ENCODE measurements at places on chromosomes 12 and 14. TPM values are rescaled to one million over a fixed set of nuclear protein-coding genes. Genes with fewer than 3 reads are reported as not detected.

DNA sequence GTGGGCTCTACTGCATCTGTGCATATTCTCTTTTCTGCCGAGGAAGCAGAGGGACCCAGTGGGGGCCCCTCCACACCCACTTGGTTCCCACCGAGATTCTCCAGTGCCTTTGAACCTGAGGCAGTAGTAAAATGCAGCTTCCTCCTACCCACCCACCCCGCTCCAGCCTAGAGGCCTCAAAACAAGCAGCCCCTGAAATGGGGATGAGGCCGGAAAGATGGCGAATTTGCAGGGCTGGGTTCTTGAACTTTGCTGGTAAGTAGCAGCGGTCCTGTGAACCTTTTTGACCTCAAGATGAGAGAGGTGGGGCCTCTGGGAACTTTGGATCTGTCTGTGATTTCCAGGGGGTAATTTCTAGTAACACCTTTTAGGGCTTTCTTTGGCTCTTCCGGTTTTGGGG, 15.4 kb downstream of the PLEKHG3 start:
- peaks cover 6% of the 10 kb centered on the region for H3K36me3 ChIP-seq
- H3K4me1 ChIP-seq, result peaks cover 54% of the 10 kb centered on the region
- peak overlapping the region; percentile 44 for H3K4me3 ChIP-seq
- peaks cover 5% of the 10 kb centered on the region for H3K27me3 ChIP-seq

GRCh38 chr12:111287125-111287900, 81.6 kb downstream of the PHETA1 start:
- DNase-seq, result no peak
- no peaks in the 10 kb centered on the region for H3K36me3 ChIP-seq
- H3K4me3 ChIP-seq, result no peak overlapping the region
- no peaks in the 10 kb centered on the region for H3K4me1 ChIP-seq
- no peak overlapping the region for H3K27ac ChIP-seq
- peaks cover 29% of the 10 kb centered on the region for H3K27me3 ChIP-seq

- peaks cover 56% of the 10 kb centered on the region for H3K36me3 ChIP-seq
- DNase-seq, result peak; percentile 71
- peaks cover 3% of the 10 kb centered on the region for H3K27me3 ChIP-seq
- peak overlapping the region; percentile 69 for H3K27ac ChIP-seq
These were observed 71.3 kb downstream of the LRP6 start for GRCh38 chr12:12195516-12195915.

DNA sequence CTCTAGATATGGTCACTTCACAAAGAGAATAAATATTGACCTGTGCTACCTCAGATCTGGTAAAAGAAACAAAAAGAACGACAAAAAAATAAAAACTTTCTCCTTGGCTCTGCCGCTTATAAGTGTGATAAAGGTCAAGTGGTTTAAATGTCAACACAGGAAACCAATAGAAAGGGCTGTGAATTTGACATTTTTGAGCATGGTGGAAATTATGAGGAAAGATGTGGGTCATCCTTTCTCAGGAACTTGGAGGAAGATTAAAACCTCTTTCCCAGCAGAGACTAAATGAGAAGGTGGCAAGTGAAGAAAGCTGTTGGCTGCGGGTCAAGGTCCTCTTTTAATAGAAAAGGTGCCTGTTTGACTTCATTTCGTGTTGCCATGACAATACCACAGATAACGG, 28.2 kb downstream of the TESPA1 start:
- no peaks in the 10 kb centered on the region for H3K4me1 ChIP-seq
- H3K36me3 ChIP-seq, result no peaks in the 10 kb centered on the region
- no peak overlapping the region for H3K4me3 ChIP-seq
- no peak overlapping the region for H3K27ac ChIP-seq
- peaks cover 7% of the 10 kb centered on the region for H3K27me3 ChIP-seq

GRCh38 chr14:57244106-57244505, 24.6 kb downstream of the EXOC5 start:
- H3K36me3 ChIP-seq, result peaks cover 26% of the 10 kb centered on the region
- no peaks in the 10 kb centered on the region for H3K27me3 ChIP-seq
- no peak overlapping the region for H3K4me3 ChIP-seq
- peak overlapping the region; percentile 73 for H3K27ac ChIP-seq
- DNase-seq, result peak; percentile 13

GRCh38 chr12:63064080-63064479, 86.9 kb downstream of the AVPR1A start:
- peaks cover 2% of the 10 kb centered on the region for H3K27me3 ChIP-seq
- peak; percentile 77 for DNase-seq
- no peaks in the 10 kb centered on the region for H3K36me3 ChIP-seq
- H3K4me1 ChIP-seq, result peaks cover 36% of the 10 kb centered on the region
- no peak overlapping the region for H3K4me3 ChIP-seq

GRCh38 chr12:40911676-40912075, 219.4 kb downstream of the CNTN1 start:
- no peaks in the 10 kb centered on the region for H3K27me3 ChIP-seq
- H3K27ac ChIP-seq, result no peak overlapping the region
- no peak for DNase-seq
- H3K4me1 ChIP-seq, result no peaks in the 10 kb centered on the region
- no peaks in the 10 kb centered on the region for H3K36me3 ChIP-seq

GRCh38 chr14:45140661-45141187, 5.0 kb downstream of the FANCM start:
- no peak overlapping the region for H3K4me3 ChIP-seq
- no peaks in the 10 kb centered on the region for H3K27me3 ChIP-seq
- H3K4me1 ChIP-seq, result peaks cover 21% of the 10 kb centered on the region
- no peak for DNase-seq
- peaks cover 7% of the 10 kb centered on the region for H3K36me3 ChIP-seq

GRCh38 chr12:65631621-65632111, 192.6 kb upstream of the HMGA2 start:
- H3K4me3 ChIP-seq, result peak overlapping the region; percentile 47
- peak; percentile 100 for DNase-seq
- peaks cover 95% of the 10 kb centered on the region for H3K4me1 ChIP-seq
- peak overlapping the region; percentile 99 for H3K27ac ChIP-seq

DNA sequence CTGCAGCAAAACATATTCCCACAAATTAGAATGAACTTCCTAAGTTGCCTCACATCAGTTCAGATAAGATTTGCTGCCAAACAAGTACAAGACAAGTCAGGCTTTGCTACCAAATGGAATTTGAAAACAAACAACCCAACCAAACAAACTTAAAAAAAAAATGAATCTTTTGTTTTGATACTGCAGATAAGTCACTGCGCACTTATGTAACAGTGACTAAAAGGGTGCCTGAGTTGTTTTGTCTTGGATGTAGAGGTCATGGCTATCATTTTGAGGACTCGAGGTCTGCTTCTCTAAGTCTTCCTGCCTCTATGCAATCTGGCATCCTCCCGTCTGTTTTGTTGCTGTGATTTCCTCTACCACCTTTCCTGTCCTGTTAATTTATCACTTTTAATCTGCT, 11.1 kb upstream of the EPS8 start:
- no peak for DNase-seq
- no peak overlapping the region for H3K4me3 ChIP-seq
- no peak overlapping the region for H3K27ac ChIP-seq

- H3K27me3 ChIP-seq, result no peaks in the 10 kb centered on the region
- no peak overlapping the region for H3K4me3 ChIP-seq
- no peak for DNase-seq
- no peak overlapping the region for H3K27ac ChIP-seq
- no peaks in the 10 kb centered on the region for H3K4me1 ChIP-seq
- H3K36me3 ChIP-seq, result no peaks in the 10 kb centered on the region
These were observed 468.3 kb downstream of the AACS start for GRCh38 chr12:125533434-125534029.

DNA sequence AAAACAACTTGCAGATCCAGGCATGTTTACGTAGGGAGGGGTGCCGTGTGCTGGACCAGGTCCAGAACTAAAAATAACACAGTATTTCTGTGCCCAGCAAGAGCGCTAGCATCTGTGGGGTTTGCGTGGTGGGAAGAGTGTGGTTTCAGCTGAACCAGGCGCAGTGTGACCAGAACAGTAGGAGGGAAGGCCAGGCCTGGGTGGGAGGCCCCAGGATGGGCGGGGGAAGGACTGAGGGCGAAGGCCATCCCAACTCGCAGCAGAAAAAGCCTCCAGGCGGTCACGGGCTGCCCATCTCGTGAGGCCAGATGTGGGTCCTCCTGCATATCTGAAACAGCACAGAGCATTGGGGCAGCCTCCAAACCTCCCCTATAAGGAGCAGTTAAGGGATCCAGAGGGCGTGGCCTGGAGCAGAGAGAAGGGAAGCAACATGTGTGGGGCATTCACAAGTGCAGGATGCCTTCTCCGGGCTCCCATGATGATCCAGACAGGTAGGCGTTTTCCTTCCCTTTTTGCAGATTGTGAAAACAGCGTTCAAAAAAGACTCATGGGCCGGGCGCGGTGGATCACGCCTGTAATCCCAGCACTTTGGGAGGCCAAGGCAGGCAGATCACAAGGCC, 17.8 kb upstream of the CD9 start:
- peak; percentile 74 for DNase-seq
- no peaks in the 10 kb centered on the region for H3K4me1 ChIP-seq
- no peaks in the 10 kb centered on the region for H3K36me3 ChIP-seq

DNA sequence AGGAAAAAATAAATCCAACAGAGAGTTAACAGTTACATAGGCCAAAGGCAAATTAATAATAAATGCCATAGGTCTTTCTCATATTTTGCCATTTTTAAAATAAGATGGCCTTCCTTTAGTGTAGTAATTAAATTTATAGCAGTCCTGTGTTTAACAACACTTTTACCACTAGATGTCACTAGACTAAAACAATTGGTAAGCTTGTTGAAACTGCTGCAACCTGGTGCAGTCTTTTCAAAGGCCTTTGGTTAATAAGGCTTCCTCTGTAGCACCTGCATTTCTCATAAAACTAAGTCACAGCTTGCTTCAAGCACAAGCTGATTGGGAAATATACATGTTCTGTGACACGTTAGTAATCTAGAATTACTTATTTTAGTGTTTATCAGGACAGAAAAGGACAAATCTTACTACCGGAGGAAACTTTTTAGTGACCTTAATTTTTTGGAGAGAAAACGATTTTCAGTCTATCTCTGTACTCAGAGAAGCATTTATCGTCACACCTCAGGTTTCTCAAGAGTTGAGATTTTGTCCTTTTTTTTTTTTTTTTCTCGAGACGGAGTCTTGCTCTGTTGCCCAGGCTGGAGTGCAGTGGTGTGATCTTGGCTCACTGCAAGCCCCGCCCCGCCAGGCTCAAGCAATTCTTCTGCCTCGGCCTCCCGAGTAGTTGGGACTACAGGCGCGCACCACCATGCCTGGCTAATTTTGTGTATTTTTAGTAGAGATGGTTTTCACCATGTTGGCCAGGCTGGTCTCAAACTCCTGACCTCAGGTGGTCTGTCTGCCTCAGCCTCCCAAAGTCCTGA, 20.0 kb downstream of the BORCS5 start:
- H3K27ac ChIP-seq, result no peak overlapping the region
- DNase-seq, result peak; percentile 77

DNA sequence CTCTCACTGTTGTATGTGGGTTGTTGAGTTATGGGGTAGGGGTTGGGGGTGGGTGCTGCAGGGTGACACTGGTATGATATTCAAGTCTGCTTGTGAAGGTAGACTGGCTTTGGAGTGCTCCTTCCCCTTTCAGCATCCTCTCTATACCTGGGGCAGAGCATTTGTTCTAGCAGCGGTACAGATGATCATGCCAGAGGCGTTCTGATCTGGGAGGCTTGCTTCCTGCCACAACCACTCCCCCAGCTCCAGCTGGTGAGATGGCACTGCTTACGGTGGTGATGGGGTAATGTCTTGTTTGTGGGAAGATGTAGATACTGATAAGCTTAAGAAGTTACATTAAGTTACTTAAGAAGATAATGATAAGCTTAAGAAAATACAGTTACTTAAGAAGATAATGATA, 131.8 kb downstream of the ERC1 start:
- no peak overlapping the region for H3K27ac ChIP-seq
- peaks cover 10% of the 10 kb centered on the region for H3K4me1 ChIP-seq
- H3K4me3 ChIP-seq, result no peak overlapping the region
- DNase-seq, result no peak
- peaks cover 4% of the 10 kb centered on the region for H3K36me3 ChIP-seq

DNA sequence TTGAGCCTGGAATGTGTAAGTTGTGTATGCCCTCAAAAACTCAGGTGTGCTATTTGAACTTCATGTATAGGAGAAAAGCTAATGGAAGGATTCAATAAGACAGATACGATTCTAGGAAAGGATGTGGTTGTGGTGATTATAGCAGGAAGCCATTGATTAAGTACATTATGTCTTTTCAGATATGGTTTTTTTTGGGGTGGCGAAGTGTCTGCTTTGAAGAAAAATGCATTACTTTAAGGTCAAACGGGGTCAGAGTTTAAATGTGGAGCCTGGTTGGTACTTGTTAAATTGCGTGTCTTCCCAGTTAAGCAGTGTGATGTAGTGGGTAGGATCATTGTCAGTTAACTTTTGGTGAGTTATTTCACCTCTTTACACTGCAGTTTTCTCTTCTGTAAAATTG, 13.0 kb upstream of the NUP107 start:
- no peak overlapping the region for H3K4me3 ChIP-seq
- no peak overlapping the region for H3K27ac ChIP-seq
- peaks cover 2% of the 10 kb centered on the region for H3K27me3 ChIP-seq
- DNase-seq, result no peak

DNA sequence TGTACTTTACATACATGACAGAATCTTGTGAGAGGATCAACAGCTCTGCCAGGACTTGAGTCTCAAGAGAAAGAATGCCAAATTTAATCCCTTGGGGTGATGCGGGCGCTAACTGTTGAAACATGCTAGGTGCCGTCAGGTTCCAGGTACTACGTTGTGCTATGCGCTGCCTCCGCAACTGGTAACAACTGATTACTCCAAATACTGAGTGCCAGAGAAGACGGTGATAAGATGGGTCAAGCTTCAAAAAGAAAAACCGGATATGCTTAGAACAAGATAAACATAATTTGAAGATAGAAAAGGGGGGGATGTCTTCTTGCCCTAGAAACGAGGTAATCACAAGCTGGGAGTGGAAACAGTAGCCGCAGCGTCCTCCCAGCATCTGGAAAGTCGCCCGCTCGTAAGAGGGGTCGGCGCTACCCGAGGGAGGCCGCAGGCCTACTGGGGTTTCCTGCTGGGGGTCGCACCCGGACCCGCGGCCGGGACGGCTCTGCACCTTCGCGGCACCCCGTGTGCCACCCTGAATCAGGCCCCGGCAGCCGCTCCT, 678 bp downstream of the ZBTB25 start:
- H3K27me3 ChIP-seq, result 0 out of 2 replicates have a peak, but pooled peaks cover 3% of the 10 kb centered on the region
- H3K4me3 ChIP-seq, result peak overlapping the region; percentile 95
- no peak for DNase-seq
- H3K27ac ChIP-seq, result peak overlapping the region; percentile 97

- H3K4me3 ChIP-seq, result no peak overlapping the region
- DNase-seq, result no peak
- no peak overlapping the region for H3K27ac ChIP-seq
- no peaks in the 10 kb centered on the region for H3K4me1 ChIP-seq
- H3K27me3 ChIP-seq, result peaks cover 1% of the 10 kb centered on the region
These were observed 99.5 kb downstream of the EGLN3 start for GRCh38 chr14:33851366-33851765.

- H3K36me3 ChIP-seq, result peaks cover 63% of the 10 kb centered on the region
- H3K27ac ChIP-seq, result peak overlapping the region; percentile 46
- DNase-seq, result peak; percentile 49
These were observed 7.6 kb downstream of the RXYLT1 start for GRCh38 chr12:63787306-63787705.

GRCh38 chr14:25239170-25239569, 189.2 kb upstream of the STXBP6 start:
- H3K27ac ChIP-seq, result no peak overlapping the region
- no peak overlapping the region for H3K4me3 ChIP-seq
- H3K36me3 ChIP-seq, result no peaks in the 10 kb centered on the region

The TMTC1 gene
- not detected for total RNA-seq

The LBHD2 gene
- total RNA-seq, result not detected

The MTRFR gene
- 8.4 TPM for total RNA-seq

The C2CD5 gene
- total RNA-seq, result 20.8 TPM

The GPR84 gene
- not detected for total RNA-seq

The SMCO2 gene
- total RNA-seq, result not detected

The TEP1 gene
- 13.8 TPM for total RNA-seq

The APOLD1 gene
- total RNA-seq, result 6.6 TPM

The ZBTB39 gene
- total RNA-seq, result 3.7 TPM

The TPH2 gene
- not detected for total RNA-seq

The GRIN2B gene
- total RNA-seq, result not detected

The KRT74 gene
- total RNA-seq, result not detected

The BEST3 gene
- total RNA-seq, result not detected

Data from HFFc6 (cell line).